ENCODE measurements at places on chromosomes 11 and 22. TPM values are rescaled to one million over a fixed set of nuclear protein-coding genes. Genes with fewer than 3 reads are reported as not detected.
A peak's percentile ranks its signal among the peaks of the same experiment; 100 is the strongest.

The ZNF214 gene
- not detected for total RNA-seq

The DDTL gene
- total RNA-seq: 4.9 TPM

The IGSF9B gene
- total RNA-seq: 25.0 TPM

The B4GALNT4 gene
- total RNA-seq: 1.8 TPM

The BEST1 gene
- not detected for total RNA-seq

The AIFM3 gene
- 1.2 TPM for total RNA-seq

The BRSK2 gene
- total RNA-seq: not detected

The RASGRP2 gene
- total RNA-seq: 577 TPM

DNA sequence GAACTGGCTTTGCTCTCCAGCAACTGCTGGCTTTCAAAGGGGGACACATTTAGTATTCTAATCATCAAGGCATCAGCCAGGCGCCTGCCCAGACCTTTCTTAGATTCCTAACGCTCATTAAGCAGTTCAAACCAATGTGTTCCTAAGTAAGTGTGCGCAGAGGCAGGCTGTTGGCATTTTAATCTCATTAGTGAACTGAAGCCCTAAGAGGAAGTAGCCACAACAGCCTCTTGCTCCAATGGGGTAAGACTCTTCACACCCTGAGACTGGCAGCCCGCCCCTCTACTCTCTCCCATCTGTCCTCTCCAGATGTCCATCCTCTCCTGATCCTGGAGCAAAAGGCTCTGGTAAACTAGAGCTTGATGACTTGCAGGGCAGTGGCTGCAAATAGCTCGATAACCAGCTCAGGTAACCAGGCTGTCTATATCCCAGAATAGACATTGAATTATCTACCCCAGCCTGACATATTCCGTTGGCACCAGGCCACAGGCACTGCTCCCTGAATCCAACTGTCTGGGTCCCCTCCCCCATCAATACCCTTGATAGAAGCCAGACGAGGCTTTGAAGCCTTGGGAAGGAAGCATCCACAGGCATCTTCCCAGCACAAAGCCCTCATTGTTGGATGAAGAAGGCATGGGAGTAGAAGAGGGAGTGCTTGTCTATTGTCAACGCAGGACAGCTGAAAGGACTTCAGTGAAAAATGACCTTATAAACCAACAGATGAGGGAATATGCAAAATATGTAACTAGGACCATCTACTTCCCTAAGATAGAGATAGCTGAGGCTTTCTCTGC lies 321.1 kb downstream of the TENM4 start:
- DNase-seq: no peak
- no peaks in the 10 kb centered on the region for H3K27me3 ChIP-seq
- H3K4me3 ChIP-seq: no peak overlapping the region
- H3K4me1 ChIP-seq: no peaks in the 10 kb centered on the region
- H3K27ac ChIP-seq: no peak overlapping the region

DNA sequence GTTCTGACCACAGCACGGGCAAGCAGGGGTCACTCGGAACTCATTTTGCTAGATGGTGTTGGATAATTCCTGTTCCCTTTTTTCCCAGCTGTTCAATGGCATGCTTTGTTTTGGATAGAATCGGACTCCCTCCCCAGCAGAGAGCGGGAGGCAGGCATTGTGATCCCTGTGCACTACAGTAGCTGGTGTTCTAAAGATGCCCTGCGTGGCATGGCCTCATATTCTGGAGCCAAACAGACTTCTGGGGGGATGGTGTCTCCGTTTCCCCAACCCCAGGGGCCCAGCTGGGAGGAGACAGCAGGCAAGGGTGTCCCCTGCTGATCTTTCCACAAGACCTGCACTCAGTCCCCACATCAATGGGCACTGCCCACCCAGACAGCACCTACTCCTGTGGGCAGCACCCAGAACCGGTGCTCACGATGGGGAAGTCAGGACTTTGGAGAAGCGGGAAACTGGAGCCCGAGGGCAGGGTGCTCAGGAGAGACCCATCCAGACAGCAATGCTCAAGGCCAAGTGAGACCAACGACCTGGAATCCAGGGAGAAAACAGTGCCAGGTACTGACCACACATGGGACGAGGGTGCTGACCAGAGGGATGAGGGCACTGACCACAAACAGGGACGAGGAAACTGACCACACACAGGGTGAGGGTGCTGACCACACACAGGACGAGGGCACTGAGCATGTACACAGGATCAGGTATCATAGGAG lies 934.9 kb downstream of the BRD1 start:
- H3K4me1 ChIP-seq: no peaks in the 10 kb centered on the region
- H3K36me3 ChIP-seq: no peaks in the 10 kb centered on the region
- no peak for DNase-seq
- no peak overlapping the region for H3K27ac ChIP-seq
- no peak overlapping the region for H3K4me3 ChIP-seq

DNA sequence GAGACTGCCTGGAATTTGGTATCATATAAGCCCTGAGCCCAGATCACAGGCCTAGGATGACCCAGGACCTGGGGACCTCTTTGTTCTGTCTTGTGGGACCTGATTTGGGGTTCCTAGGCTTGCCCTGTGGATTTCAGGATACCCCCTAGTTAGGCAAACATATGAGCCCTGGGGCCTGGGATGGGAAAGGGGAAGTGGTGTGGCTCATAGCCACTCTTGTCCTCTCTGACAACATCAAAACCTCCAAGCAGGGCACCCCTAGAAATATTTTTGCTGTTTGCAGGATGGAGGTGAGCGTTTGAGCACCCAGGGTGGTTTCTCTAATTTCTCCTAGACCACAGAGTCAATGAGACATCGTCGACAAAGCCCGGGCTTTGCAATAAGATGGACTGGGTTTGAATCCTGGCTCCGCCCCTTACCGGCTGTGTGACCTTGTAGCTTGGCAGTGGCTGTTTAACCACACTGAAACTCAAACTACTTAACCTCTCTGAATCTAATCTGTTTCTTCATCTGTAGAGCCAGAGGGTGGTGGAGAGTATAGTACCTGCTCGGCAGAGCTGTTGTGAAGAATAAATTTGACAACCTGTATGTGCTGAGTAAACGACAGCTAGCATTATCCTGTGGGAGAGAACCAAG lies 5.3 kb upstream of the LRRC10B start:
- no peak for DNase-seq
- H3K4me3 ChIP-seq: no peak overlapping the region
- H3K27ac ChIP-seq: no peak overlapping the region
- H3K27me3 ChIP-seq: peaks cover 2% of the 10 kb centered on the region

GRCh38 chr11:27541790-27542189 lies 35.2 kb upstream of the LIN7C start:
- H3K4me1 ChIP-seq: no peaks in the 10 kb centered on the region
- no peak overlapping the region for H3K27ac ChIP-seq
- H3K27me3 ChIP-seq: no peaks in the 10 kb centered on the region
- no peaks in the 10 kb centered on the region for H3K36me3 ChIP-seq
- H3K4me3 ChIP-seq: no peak overlapping the region

GRCh38 chr11:35192347-35192746 lies 53.4 kb downstream of the CD44 start:
- peaks cover 51% of the 10 kb centered on the region for H3K36me3 ChIP-seq
- no peak for DNase-seq
- H3K4me1 ChIP-seq: peaks cover 51% of the 10 kb centered on the region
- no peak overlapping the region for H3K4me3 ChIP-seq
- no peaks in the 10 kb centered on the region for H3K27me3 ChIP-seq
- peak overlapping the region; percentile 0 for H3K27ac ChIP-seq

GRCh38 chr11:3944198-3944597 lies 88.7 kb downstream of the STIM1 start:
- H3K27ac ChIP-seq: peak overlapping the region; percentile 60
- no peak overlapping the region for H3K4me3 ChIP-seq
- no peaks in the 10 kb centered on the region for H3K36me3 ChIP-seq
- H3K27me3 ChIP-seq: no peaks in the 10 kb centered on the region
- DNase-seq: no peak

- H3K4me1 ChIP-seq: no peaks in the 10 kb centered on the region
- no peaks in the 10 kb centered on the region for H3K36me3 ChIP-seq
- no peak for DNase-seq
- no peak overlapping the region for H3K27ac ChIP-seq
These were observed 767.3 kb downstream of the FAM181B start for GRCh38 chr11:81966340-81966739.

DNA sequence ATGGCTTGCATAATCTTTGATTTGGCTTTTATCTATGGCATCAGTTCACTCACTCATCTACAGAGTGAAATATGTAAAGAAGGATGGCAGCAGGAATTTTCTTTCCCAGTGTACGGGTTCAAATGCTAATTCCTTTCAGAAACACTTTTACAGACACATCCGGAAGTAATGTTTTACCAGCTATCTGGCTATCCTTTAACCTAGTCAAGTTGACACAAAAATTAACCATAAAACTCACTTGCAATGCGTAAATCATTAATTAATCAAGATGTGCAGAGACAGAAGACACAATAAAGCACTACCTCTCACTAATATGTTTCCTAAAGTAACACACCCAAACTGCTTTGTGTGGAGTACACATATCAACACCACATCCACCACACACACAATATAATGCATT lies 378.9 kb upstream of the ANO3 start:
- no peak overlapping the region for H3K4me3 ChIP-seq
- DNase-seq: no peak
- no peaks in the 10 kb centered on the region for H3K4me1 ChIP-seq
- no peak overlapping the region for H3K27ac ChIP-seq
- no peaks in the 10 kb centered on the region for H3K36me3 ChIP-seq

- DNase-seq: no peak
- H3K27me3 ChIP-seq: no peaks in the 10 kb centered on the region
- H3K27ac ChIP-seq: no peak overlapping the region
- no peaks in the 10 kb centered on the region for H3K4me1 ChIP-seq
These were observed 8.8 kb upstream of the RPL3 start for GRCh38 chr22:39327995-39328754.

DNA sequence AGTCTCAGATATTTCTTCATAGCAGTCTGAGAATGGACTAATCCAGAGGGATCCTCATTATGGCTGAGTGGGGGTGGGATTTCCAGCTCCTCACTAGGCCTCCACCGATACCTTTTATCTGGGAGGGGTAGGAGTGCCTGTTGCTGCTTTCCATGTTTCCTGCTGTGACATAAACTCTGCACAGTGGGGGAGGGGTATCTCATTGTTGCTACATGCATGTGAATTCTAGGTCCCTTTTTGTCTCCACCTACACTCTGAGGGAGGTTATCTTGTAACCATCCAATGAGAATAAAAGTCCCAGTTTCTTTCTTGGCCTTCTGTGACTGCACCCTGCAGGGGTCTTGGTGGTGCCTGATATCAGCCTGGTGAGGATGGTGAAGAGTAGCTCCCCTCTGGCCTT lies 60.5 kb downstream of the ADAMTS15 start:
- no peaks in the 10 kb centered on the region for H3K4me1 ChIP-seq
- no peaks in the 10 kb centered on the region for H3K36me3 ChIP-seq
- no peak overlapping the region for H3K27ac ChIP-seq
- H3K4me3 ChIP-seq: no peak overlapping the region

DNA sequence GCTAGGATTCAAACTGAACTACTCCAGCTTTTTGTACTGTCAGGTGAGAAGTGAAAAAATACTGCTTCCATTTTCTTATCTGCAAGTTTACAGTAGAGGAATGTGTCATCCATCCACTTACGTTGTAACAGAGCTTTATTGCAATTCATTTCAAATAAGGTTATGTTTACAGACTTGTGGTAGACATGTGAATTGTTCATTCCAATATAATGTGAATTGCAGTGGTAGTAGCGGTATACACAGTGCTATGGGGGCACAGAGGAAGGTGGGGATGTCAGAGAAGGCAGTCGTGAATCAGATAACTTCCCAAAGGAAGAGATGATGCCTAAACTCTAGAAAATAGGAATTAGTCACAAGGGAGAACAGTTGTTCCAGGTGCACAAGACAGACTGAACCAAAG lies 42.5 kb downstream of the CEP57 start:
- H3K4me3 ChIP-seq: no peak overlapping the region
- H3K4me1 ChIP-seq: no peaks in the 10 kb centered on the region
- no peaks in the 10 kb centered on the region for H3K27me3 ChIP-seq
- no peak for DNase-seq

DNA sequence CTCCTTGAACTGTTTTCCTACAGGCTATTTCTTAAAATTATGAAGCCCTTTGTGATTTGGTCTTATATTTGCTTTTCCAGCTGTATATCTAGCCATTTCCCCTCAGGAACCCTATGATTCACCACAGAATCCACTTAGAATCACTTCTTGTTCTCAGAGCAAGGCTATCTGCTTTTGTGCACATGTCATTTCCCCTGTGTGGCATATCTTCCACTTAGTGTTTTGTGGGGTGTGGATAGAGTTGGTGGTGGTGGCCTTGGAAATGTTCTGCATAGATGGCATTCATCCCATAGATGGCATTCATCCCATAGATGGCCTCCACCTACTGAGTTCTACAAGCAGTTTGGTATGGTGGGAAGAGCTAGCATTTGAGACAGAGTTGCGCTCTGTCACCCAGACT lies 44.7 kb downstream of the SWAP70 start:
- DNase-seq: no peak
- H3K4me1 ChIP-seq: peaks cover 1% of the 10 kb centered on the region
- H3K36me3 ChIP-seq: no peaks in the 10 kb centered on the region
- no peak overlapping the region for H3K4me3 ChIP-seq
- no peaks in the 10 kb centered on the region for H3K27me3 ChIP-seq

DNA sequence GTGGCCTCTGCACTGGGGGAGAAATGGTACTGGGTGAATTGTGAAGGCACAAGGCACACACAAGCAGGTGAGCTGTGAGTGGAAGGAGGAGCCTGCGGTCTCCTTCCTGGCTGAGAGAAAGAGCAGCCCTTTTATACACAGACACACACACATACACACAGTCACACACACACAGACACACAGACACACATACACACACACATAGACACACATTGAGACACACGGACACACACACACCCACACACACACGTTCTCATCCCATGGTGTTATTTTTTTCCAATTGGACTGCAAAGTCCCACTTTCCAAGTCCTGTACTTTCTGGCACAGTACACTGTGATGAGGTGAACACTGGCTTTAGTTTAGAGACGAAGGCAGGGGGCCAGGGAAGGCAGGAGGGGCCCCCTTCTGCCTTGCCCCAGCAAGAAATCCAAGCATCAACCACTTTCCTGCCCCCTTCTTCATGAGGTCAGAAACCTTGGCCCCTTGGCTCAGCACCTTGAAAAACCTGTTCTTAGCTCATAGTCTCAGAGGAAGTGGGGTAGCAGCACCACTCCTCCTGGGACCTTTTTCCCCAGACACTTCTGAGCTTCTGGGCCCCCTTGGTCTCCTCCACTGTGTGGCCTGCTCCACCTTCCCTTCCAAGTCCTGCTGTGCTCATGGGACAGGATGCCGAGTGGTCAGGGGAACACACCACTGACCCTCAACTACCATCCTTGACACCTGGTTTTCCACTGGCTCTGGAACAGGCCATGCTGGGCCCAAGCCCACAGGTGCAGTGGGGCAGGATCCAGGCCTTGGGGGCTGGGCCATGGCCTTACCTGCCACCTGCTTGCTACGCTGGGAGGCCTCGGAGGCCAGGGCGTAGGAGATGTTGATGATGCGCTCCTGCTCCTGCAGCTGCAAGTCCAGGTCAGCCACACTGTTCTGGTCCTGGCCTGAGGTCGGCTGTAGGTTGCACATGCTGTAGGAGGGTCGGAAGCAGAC lies 43.8 kb downstream of the C11orf58 start:
- H3K27me3 ChIP-seq: no peaks in the 10 kb centered on the region
- H3K4me3 ChIP-seq: no peak overlapping the region
- no peaks in the 10 kb centered on the region for H3K4me1 ChIP-seq
- DNase-seq: no peak

GRCh38 chr11:21411104-21411503 lies 741.7 kb downstream of the NELL1 start:
- DNase-seq: no peak
- no peak overlapping the region for H3K4me3 ChIP-seq
- H3K27me3 ChIP-seq: no peaks in the 10 kb centered on the region
- H3K27ac ChIP-seq: no peak overlapping the region
- H3K4me1 ChIP-seq: no peaks in the 10 kb centered on the region
- H3K36me3 ChIP-seq: no peaks in the 10 kb centered on the region
